ENCODE measurements at places on chromosomes 13 and 19.

DNA sequence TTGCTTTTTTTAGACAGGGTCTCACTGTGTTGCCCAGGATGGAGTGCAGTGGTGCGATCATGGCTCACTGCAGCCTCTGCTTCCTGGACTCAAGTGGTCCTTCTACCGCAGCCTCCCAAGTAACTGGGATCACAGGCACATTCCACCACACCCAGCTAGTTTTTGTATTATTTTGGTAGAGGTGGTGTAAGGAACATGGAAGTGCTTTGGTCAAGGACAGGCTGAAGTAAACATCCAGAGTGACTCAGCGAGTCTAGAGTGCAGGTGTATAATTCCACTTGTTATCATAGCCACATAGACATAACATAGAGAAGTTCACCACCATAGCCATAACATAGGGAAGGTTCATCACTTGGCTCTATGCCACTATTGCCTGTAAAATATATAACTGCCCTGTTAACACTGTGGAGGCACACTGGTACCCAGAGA, 98.6 kb downstream of the RBM26 start:
- DNase-seq: no peak

- DNase-seq: peak; percentile 88
These were observed 42.8 kb downstream of the GAS6 start for GRCh38 chr13:113820813-113821651.

- no peak for DNase-seq
These were observed 703 bp downstream of the ZNF506 start for GRCh38 chr19:19820774-19821320.

DNA sequence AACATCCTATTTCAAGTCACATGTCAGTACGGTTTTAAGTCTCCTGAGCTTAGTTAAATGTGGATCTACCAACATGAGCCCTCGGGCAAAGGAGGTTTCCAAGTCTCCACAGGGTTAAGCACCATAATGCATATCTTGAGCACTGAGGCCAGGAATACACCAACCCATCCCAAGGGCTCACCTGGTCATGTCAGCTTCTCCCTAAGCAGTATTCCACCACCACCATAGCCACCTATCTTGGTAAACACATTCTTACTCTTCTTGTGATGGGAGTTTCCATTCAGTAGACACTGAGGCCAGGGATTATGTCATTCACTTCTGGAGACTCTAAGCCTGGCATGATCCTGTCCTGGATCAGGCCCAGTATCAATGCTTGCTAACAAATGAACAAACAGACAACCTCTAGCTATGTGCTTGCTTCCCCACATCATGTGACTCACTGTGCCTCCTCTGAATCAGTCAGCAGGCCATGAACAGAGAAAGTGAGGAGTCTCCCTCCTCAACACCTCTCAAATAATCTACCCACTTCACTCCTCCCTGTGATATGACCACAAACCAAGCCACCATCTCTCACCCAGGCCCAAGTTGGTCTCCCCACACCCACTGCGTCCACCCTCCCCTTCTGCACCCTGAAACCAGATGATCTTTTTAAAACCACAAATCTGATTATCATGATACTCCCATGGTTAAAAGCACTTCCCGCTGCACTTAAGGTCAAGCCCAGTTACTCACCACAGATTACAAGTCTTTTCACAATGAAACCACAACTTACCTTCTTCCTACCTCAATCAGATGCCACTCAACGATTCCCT, 5.8 kb downstream of the PEG3 start:
- DNase-seq: no peak

DNA sequence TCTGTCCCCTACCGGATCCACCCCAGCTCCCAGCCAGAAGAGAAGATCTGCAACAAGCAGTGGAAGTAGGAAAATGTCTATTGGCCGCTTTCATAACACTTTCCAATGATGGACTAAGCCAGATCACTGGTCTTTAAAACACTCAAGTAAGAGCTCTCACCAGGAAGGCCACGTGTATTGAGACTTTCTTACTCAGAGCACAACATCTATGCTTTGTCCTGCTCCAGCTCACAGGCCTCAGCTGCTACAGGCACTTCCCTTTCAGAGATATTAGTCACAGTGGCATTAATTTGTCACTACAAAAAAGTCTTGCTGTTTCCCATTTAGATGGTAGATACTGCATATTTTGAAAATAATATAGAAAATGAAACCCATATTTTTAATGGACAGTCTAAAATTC, 164.2 kb downstream of the ABCC4 start:
- DNase-seq: no peak

- DNase-seq: no peak
These were observed 275.6 kb downstream of the DCLK1 start for GRCh38 chr13:35855531-35856019.

- no peak for DNase-seq
These were observed 19.9 kb downstream of the CEBPG start for GRCh38 chr19:33393286-33394005.

GRCh38 chr19:6018786-6019185, 40.8 kb upstream of the RANBP3 start:
- DNase-seq: no peak

DNA sequence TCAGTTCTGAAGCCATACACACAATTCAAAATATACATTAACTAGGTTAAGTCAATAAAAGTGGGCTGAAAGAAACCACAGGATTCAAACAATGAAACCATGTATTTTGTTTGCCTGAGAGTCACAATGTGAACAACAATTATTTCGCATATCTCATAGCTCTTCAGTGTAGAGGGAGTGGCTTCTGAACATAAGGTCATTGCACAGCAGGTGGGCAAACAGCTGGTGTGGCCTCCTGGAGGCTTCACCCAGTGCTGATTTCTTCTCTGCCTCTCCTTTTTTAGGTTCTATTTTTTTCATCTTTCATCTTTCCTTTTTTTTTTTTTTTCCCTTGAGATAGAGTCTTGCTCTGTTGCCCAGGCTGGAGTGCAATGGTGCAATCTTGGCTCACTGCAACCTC, 40.4 kb upstream of the ZNF254 start:
- DNase-seq: peak; percentile 65

- DNase-seq: no peak
These were observed 59.5 kb downstream of the ARHGEF18 start for GRCh38 chr19:7408251-7408650.

Measured in NCI-H2171 treated with DMSO at 0.1 percent for 48 hours (cell line).